NCI-H1048 (cell line): ENCODE measurements at places on chromosomes 13 and 19.

- DNase-seq = no peak
Observed at GRCh38 chr13:20580257-20580656, 13.3 kb downstream of the IFT88 start.

DNA sequence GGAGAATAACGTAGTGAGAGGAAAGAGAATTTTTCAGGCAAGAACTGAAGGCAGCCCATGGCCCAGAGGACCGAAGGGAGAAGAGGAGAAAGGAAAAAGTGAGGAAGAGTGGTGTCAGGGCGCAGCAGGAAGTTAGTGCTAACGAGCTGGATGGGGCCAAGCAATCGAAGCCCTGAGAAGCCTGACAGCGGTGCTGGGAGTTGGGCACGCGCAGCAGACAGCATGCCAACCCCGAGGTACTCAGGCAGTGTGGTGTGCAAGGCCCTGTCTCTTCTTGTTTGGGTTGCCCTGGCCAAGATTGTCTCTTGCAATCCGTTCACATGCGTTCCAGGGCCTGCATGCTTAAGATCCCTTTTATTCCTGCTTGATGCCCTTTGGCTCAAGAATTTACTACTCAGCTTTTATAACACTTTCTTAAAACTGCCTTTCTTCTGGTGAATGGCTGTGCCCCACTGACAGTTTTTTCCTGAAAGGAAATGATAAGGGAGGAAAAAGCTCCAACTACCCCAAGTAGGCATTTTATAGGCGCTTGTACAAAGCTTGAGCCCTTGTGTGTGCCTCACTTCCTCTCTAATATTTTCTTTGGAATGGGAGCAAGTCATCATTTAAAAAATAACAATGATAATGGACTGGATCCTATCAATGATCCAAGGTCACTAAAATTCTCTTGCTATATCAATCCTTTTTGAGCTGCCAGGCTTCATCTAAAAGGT, 115.4 kb downstream of the FLT1 start:
- DNase-seq = no peak

DNA sequence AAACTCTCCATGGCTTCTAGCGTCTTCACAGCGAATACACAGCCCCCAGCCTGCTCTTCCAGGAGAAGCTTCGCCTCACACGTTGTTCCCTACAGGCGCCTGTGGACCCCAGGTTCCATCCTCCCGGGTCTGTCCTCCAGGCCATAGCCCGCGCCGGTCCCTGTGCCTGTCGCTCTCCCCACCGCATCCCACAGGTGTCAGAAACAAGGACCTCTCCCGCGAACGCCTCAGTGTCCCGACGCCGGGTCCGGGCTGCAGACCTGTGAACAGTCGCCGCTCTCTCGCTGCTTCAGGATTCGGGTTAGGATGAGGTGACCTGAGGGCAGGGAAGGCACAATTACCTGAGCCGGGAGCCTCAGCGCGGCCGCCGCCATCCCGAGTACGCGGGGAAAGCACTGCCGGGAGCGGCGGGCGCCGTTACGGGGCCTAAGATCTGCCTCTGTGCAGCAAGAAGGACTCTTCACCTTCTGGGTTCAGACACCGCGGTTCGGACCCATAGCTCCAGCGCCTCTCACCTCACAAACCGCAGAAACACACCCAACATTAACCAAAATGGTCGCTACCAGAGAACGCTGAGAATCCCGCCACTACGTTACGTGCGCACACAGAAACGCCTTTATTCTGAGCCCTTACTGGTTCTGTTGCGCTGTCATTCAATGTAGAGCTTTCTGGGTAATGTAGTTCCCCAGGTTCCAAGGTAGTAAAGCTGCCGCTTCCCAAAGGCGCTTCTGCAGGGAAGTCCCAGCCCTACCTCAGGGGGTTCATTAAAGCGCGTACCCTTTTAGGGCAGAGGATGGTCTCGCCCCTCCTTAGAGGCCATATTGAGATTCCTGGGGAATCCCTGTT, at the start of gene ZNF418:
ZNF418 (minus strand) TSS at position 583 of the 846 bp plus-strand sequence. CDS start 1,580 bp downstream, outside the sequence.
- peak; percentile 55 for DNase-seq

- no peak for DNase-seq
Observed at GRCh38 chr13:114043421-114044053, 69.7 kb upstream of the C13orf46 start.

- no peak for DNase-seq
Observed at GRCh38 chr19:48992581-48993174, 431 bp downstream of the GYS1 start.

DNA sequence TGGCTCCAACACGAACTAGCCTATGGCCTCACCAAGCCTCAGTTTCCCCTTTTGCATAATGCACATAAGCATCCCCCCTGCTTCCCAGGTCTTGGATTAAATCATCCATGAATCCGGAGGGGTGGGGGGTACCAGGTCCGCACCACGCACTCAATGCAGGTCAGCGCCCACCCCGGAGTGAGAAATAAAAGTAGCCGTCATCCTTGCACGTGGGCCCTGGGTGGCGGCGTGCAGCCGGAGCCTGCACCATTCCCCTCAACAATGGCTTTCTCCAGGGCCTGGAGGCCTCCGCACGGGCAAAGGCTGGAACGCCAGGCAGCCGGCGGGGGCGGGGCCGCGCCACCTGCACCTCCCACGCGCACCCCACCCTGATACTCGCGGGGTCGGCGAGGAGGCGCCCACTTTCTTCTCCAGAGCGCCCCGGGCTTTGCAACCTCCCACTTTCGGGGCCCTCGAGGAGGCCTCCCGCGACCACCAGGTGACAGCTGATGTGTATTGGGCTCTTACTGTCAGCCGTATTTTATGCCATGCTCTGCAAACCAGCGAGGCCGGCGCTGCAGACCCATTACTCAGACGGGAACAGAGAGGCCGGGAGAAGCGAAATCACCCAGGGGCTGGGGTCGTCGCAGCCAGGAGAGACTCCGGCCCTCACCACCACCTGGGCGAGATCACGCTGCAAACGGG, 767 bp upstream of the GADD45B start:
- no peak for DNase-seq

GRCh38 chr19:43527860-43528622, 1.0 kb upstream of the ETHE1 start:
- no peak for DNase-seq

GRCh38 chr19:47186446-47187334, 44.3 kb downstream of the BBC3 start:
- DNase-seq = no peak

DNA sequence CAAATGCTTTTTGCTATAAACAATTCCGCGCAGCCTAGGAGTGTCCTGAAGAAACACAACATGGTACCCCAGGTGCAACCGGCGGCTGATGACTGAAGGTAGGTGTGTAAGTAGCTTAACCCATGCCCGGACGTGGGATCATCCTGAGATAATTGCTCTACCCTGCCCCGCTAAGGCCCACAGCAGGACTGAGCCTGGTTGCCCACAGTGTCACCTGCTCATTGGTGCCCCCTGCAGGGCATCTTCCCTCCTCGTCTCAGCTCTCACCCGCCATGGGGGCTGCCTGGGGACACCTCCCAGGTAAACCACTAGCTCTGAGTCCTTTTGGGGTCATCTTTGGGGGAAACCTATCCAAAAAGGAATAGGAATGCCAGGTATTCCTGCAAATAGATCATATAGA, 22.3 kb downstream of the TMEM161A start:
- DNase-seq = no peak

- no peak for DNase-seq
Observed at GRCh38 chr13:109381546-109382180, 404.7 kb downstream of the IRS2 start.

DNA sequence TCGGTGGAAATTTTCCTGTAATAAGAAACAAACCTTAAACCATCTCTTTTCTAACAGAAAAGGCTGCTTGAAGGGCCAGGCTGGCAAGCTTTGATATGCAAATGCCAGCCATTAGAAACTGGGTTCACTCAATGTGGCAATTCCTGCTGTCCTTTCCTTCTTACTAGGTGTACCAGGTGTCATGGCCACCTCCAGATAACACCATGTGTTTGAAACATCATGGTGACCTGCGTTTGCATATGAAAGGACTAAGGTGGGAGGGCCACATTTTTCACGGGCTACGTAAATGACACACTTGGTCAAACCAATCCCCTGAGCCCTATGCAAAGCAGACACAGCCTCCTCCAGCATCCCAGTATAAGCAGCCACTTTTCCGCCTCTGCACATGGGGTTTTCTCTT, 789.1 kb upstream of the SLITRK5 start:
- DNase-seq = no peak

DNA sequence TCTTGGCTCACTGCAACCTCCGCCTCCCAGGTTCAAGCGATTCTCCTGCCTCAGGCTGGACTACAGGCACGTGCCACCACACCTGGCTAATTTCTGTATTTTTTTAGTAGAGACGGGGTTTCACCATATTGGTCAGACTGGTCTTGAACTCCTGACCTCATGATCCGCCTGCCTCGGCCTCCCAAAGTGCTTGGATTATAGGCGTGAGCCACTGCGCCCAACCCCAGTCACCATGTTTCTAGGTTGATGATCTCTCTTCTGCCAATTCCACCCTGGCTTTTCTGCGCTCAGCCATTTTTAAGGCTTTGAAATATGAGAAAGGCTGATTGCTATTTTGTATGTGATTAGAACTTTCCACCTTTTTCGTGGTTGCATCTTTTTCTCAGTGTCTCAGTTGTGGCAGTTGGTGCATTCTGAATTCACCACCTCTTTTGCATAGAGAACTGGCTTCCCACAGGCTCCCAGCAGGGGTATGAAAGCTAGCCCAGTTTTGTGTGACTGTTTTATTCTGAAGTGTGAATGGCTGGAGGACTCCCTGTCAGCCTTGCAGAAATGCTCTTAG, 15.5 kb downstream of the CEACAM1 start:
- DNase-seq = no peak

DNA sequence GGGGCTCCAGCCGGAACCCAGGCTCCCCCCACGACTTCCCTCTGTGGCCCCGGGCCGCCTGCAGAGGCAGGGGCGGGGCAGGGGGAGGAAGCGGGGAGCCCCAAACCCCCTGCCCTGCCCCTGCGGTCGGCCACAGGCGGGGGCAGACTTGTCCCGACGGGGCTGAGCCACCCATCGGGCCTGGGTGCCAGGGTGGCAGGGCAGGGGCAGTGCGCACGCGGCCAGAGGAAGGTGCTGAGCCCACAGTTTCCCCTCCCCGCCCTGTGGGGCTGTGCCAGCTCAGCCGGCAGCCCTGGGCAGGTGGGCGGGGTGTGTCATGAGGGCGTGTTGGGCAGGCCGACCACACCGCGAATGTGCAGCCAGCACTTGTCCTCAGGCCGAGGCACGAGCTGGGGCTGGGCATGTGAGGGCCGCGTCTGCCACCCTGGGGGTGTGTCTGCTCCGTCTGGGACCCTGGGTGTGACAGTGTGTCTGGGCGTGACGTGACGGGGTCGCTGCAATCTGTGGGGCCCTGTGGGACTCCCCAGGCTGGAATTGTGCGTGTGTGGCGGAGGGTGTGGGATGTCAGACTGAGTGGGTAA, 17.7 kb downstream of the CCDC97 start:
- DNase-seq = no peak

DNA sequence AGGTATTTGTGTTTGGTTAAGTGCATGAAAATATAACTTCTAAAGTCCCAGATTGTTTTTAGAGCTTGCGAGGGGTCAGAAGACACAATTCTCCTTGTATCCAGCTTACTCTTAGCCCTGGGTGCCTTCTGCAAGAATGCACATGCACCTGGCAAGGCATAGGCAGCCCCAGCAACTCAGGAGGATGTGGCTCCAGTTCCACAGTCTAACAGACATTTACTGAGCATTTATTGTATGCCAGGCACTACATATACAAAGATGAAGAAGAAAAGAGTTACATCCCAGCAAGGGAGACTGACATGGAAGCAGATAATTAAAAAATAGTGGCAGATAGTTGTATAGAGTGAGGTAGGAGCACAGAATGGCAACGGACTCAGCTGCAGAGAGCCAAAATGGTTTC, 101.1 kb upstream of the FRY start:
- no peak for DNase-seq

DNA sequence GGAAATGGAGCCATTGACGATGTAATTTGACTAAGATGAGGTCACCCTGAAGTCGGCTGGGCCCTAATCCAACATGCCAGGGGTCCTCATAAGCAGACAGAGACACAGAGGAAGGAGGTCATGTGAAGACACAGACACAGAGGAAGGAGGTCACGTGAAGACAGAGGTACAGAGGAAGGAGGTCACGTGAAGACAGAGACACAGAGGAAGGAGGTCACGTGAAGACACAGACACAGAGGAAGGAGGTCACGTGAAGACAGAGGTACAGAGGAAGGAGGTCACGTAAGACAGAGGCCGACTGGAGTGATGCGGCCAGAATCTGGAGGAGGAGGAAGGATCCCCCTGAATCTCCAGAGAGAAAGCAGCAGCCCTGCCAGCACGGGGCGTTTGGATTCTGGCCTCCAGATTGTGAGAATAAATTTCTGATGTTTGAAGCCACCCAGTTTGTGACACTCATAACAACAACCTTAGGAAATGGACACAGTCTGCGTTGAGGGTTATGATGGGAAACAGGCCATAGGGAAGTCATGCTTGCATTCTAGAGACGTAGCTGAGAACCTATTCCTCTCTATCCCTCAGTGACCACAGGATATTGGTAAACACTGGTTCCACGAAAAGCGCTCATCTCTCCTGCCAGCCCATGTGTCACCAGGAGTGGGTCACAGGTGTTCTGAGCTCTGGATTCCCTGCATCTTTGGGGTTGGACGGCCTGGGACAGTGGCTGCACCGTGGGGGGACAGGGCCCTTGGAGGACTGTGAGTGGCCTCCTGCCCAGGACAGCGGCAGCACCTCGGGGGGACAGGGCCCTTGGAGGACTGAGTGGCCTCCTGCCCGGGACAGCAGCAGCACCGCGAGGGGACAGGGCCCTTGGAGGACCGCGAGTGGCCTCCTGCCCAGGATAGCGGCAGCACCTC, 108.5 kb downstream of the SOX1 start:
- no peak for DNase-seq

- DNase-seq = no peak
Observed at GRCh38 chr19:33982706-33983105, 186.0 kb downstream of the KCTD15 start.

- peak; percentile 82 for DNase-seq
Observed at GRCh38 chr13:104773775-104774174, 1707.6 kb upstream of the SLC10A2 start.

DNA sequence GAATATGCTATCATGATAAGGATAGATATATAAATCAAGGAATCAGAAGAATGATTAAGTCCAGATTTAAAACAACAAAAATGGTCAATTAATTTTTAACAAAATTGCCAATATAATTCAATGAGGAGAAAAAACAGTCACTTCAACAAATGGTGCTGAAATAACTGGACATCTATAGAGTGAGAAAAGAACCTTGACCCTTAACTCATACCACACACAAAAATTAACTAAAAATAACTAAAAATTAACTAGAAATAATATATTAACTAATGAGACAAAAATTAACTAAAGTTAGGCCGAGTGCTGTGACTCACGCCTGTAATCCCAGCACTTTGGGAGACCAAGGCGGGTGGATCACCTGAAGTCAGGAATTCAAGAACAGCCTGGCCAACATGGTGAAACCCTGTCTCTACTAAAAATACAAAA, 9.5 kb downstream of the LGALS7 start:
- DNase-seq = no peak

DNA sequence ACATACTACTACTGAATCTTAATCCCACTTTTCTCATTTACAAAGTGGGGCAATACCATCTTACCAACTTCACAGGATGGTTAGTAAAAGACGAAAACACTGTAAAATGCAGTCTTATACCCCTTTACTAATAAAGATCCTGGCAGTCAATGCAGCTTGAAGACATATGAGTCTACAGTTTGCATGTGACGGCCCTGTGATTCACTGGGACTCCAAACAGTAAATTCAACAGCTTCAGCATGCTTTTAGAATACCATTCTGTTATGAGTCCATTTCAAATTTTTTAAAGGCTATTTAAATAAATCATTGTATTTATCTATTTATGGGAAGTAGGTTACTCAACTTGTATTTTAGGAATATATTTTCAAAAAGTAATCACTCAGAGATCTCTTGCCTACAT, 629.1 kb downstream of the LIG4 start:
- no peak for DNase-seq

- DNase-seq = no peak
Observed at GRCh38 chr19:41621654-41622053, 5.2 kb downstream of the CEACAM4 start.
